Effector memory CD8-positive, alpha-beta T cell (primary cell): ENCODE measurements at places on chromosomes 1 and 21.
A peak's percentile ranks its signal among the peaks of the same experiment; 100 is the strongest.

DNA sequence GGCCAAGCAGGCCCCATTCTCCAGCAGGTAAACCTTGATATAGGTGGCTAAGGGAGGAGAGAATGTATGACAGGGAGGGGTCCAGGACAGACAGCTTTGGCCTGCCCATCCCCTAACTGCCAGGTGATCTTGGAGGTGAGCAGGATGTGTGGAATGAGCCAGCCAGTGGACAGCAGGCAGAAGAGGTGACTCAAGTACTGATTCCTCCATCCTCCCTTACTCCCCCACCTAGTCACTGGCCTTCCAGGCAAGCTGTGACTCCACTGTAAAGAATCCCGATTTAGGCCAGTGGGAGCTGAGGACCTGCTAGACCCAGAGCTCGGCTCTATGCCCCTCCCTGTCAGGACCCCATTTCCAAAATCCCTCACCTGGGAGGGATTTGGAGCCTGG is 36.6 kb downstream of the RIMS3 start:
- DNase-seq = no peak

DNA sequence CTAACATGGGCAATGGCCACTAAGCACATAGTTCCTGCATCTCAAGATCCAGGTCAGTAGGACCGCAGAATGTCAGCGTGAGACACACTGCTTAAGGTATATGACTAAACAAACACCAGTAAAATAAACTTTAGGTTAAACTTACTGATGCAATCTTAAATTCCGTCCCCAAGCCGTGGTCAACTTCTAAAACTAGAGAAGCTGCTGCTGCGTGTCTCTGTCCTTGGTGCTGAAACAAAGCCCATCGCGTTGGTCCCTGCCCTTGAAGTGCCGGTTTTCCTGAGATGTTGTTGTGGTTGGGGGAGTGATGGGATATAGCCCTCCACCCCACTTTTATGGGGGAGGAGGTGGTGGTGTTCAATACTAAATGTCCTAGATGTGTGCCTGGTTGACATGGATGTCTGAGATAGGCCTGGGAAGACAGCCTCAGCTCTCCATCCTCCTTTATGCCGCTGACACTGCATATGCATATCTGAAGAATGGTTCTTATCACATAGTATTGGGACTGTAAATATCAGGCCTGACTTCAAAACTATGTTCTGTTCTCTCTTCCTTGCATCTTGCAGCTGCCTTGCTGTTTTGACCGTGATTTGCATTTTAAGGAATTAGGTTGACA is 72.0 kb upstream of the KCNA3 start:
- DNase-seq = peak; percentile 58

GRCh38 chr1:175861626-175862367 is 118.4 kb upstream of the TNR start:
- no peak for DNase-seq

DNA sequence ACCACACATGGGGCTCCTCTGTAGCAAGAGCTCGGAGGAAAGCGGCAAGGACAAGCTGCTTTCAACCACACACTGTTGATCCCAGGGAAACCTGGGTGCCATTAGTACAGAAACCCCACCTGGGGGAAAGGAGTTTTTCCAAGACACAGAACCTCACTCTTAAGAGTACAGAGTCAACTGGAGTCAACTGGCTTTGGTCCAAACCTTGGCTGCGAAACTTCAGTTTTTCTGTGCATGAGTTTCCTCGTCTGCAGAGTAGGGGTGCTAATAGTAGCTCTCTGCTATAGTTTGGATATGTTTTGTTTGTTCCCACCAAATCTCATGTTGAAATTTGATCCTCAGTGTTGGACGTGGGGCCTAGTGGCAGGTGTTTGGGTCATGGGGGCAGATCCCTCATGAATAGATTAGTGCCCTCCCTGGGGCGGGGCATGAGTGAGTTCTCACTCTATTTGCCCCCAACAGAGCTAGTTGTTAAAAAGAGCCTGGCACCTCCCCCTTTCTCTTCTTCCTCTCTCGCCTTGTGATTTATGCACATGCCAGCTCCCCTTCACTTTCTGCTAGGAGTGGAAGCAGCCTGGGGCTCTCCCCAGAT is 161.1 kb downstream of the PIGK start:
- DNase-seq = no peak

DNA sequence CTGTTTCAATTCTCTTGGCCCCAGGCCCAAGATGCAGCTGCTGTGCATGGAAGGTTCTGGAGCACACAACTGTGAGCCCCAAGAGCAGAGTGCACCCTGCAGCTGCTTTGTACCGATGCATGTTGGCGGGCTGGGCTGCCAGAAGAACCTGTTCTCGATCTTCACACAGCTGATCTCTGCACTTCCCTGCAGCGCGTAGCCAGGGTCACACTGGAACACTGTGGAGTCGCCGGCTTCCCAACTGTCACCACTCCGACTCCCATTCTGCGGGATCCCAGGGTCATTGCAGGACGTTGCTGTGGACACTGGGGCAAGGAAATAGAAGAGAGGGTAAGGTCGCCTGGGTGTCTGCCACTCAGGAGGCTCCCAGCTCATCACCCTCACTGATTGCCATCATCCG is 185.4 kb downstream of the ZSCAN20 start:
- no peak for DNase-seq

GRCh38 chr1:238647877-238648276 is 738.5 kb upstream of the CHRM3 start:
- DNase-seq = no peak

DNA sequence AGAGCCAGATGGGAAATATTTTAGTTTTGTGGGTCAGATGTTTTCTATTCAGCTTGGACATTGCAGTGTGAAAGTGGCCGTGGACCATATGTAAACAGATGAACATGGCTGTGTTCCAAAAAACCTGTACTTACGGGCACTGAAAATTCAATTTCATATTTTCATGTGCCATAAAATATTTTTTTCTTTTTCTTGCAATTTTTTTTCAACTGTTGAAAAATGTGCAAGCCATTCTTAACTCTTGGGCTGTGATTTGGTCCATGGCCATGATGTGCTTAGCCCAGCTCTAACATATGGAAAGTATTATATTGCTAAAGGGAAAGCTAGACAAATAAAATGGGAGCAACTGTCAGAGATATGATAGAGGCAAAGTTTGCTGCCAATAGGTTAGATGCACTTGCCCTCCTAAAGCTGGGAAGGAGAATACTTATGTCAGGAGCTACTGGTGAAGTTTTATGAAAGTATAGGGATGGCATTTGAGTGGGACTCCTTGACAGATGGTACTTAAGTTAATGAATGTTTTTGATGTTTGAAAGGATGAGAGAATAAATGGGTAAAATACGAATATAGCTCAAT is 240.3 kb downstream of the RYR2 start:
- no peak for DNase-seq

DNA sequence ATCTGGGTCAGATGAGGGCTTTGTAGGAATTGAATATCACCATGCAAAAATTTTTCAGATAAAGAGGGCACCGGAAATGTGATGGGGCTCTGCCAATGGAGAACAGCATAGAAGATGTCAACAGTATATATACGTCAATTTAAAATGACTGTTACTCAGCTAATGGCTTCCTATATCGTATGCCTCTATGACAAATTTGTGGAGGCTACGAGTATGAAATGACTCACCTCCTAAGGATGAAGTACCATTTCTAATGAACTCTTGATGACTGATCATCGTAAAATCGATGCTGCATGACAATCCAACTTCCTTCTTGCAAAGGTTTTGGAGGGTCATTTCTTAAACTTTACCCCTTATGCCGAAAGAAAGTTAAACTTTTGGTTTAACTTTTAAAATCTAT is 450.3 kb upstream of the ZP4 start:
- no peak for DNase-seq

DNA sequence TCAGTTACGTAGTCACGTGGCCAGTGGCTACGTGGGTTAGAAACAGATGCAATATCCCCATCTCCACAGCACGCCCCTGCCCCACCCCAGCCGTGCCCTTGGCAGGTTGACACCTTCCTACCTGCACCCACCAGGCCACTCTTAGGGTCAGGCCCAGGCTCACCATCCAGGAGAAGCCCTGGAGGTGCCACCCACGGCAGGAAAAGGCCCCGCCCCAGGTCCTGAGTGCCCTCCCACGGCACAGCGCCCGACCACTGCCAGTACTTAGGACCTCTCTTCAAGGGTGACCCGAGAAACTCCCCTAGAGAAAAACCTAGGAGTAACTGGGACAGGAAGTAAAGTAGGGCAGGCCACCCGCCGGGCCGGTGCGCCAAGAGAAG is 1.5 kb downstream of the C1orf35 start:
- peak; percentile 29 for DNase-seq

- no peak for DNase-seq
Measured at GRCh38 chr1:79044974-79045650, 38.6 kb upstream of the ADGRL4 start.
